ENCODE measurements at places on chromosomes 12 and 14.

GRCh38 chr12:117485984-117486839 lies 124.8 kb upstream of the NOS1 start:
- DNase-seq = no peak

GRCh38 chr12:59668674-59669073 lies 72.8 kb downstream of the SLC16A7 start:
- DNase-seq = no peak

- no peak for DNase-seq
Observed at GRCh38 chr12:46227616-46228015, 41.2 kb downstream of the SLC38A1 start.

GRCh38 chr12:13537623-13538022 lies 341.1 kb downstream of the EMP1 start:
- no peak for DNase-seq

- DNase-seq = no peak
Observed at GRCh38 chr14:99497894-99498293, 16.7 kb downstream of the CCNK start.

GRCh38 chr14:49679271-49679670 lies 8.7 kb downstream of the POLE2 start:
- DNase-seq = no peak

GRCh38 chr14:78519863-78520262 lies 349.7 kb downstream of the NRXN3 start:
- DNase-seq = peak; percentile 21
